Stimulated activated CD4-positive, alpha-beta T cell treated with anti-CD3 and anti-CD28 coated beads, TNF-alpha, amount 100 ng/mL, for 4 hours (primary cell): ENCODE measurements at places on chromosomes 11 and 22.

DNA sequence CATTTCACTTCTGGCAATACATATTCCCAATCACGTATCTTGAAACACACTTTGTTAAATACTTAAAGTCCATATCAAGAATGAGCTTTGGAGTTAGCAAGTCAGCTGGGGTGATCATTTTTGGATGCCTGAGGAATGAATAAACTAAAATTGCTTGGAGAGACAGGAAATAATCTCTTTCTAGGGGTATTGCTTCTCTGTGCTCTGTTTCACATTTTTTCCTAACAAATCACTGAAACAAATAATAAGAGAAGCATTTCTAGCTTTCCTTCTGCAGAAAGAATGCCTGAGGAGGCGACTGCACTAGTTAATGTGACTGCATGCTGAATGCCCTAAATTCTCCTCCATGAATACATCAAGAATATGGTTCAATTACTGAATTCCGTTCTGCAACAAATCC is 541.4 kb upstream of the CCDC90B start:
- no peak for DNase-seq

DNA sequence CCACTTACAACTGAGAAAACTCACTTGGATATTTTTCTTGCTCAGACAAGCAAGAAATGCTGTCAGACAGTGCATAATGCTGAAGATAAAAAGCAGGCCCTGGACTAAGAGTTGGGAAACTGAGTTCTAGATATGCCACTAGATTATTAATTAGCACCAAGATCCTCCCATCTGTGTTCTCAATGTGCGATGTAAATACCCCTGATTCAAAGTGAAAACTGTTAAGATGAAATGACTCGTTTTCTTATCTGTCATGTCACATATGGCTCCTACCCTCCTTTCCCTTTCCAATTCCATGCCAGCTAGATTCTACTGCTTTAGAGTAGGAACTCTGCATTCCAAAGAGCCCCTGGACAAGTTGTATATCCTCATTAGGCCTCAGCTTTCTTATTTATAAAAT is 88.9 kb upstream of the CLNS1A start:
- no peak for DNase-seq

DNA sequence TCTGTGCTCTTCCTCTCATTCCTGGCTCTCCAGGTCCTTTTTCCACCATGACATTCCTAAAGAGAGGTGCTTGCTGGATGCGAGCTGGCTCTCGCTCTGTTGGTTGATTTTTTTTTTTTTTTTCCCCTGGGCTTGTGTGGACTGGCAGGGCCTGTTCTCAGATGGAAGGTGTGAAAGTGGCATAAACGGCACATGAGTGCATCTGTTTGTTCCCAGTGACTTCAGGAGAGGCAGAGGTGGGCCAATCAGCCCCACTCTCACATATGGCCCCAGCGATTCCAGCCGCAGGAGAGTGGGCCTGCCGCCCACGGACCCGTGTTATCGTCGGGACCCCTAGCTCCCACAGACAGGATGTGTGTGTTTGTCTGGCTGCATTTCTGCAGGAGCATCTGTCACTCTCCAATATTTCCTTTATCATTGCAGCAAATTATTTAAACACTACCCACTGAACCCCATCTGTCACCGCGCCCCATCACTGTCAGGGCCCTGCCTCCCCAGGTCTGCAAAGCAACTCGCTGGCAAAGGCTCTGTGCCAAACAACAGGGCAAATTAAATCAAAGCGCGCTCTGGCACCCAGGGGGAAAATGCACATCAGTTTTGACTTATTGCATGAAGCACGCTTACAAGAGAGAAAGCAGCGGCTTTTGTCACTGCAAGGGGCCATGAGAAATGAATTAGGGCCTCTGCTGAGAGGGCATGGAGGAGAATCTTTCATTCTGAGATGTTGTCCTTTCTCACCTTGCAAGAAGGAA is 886.3 kb downstream of the NTM start:
- DNase-seq, result no peak

DNA sequence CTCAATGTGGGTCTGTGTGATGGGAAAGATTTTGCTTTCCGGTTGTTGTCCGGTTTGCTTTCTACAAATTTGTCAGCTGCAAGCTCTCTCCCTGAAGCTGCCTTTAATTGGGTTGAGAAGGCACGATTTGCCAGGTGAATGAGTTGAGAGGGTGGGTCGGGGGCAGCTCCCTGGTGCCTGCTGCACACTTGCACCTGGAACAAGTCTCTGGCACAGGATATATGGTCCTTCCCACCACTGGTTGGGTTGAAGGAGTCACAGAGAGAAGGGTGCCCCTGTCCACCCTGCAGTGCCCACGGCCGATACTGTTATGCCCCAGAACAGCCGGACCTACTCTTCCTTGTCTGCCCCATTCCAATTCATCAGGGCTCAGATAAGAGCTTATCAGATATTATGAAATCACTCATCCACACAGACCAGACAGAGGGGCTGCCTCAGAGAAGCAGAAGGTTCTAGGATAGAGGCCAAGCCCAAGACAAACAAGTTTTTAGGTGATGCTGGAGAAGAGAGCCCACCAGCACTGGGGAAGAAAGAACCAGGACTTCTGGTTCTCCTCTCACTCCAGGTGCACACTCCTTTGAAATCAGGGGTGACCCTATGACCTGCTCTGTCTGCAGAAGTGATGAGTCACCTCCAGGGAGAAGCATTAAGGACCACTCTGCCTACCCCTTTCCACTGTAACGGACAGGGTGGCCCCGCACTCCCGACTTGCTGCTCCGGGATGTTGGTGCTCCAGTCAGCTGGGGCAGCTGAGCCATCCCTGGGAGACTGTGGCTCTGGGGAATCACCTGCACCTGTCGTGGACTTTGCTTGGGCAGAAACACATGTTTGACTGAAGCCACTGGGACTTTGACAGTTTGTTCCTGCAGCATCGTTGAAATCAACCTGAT is 45.3 kb downstream of the RTL6 start:
- no peak for DNase-seq

DNA sequence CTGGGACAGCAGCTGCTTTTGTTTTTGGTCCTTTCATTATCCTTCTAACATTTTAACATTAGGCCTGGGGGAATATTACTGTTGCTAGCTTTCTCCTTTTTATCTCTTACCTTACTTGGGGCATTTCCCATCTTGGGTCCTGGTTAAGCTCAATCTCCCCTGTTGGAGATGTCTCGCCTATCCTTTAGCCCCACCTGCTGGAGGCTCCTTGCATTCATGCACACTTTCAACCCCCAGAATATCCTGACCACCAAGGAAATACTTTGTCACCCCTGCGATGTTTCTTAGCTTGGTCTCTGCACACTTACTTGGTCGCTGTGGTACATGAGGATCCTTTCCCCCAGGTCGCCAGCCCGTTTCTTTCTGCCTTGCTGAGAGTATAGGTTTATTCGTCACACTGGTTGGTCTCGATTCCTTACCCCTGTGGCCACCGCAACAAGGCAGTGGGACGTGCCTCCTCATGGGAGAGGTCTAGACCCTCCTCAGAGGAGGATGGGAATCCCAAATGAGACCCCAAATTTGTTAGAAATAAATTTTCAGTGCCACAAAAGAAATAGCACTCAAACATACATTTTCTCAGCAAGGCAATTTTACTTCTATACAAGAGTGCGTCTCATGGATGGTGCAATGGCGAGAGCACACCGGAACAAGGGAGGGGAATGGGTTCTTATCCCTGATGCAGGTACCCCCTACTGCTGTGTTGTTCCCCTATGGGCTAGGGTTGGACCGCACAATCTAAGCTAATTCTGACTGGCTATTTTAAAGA is 5.4 kb upstream of the TXN2 start:
- DNase-seq, result no peak

DNA sequence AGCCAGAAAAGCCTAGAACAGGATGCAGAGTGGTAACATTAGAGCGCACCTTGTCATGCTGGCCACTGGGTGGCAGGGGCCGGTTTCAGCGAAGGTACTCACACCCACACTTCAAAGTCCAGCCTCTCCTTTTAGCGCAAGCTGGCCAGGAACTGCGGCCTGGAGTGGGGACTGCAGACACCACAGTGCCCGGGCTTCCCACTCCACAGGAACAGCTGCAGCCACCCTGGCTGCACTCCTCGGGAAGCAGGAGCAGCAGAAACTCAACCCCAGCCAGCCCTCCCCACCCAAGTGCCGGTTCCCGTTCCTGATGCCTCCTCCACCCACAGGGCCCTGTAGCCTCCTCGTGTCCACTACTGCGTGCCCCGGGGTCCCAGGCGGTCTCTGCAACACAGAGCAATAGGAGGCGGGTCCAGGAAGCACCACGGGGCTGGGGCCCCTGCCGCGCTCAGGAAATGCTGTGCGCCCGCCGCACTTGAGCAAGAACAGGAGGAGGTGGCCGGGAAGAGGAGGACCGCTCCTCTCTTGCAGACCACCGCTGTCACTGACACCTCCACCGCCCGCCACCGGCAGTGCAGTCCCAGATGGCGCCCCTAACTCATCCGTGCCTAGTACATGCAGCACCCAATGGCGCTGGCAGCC is 2.2 kb downstream of the RFPL2 start:
- no peak for DNase-seq

- no peak for DNase-seq
Measured at GRCh38 chr11:96817482-96818399, 427.9 kb downstream of the JRKL start.

GRCh38 chr11:22787551-22788162 is 41.9 kb downstream of the SVIP start:
- no peak for DNase-seq

DNA sequence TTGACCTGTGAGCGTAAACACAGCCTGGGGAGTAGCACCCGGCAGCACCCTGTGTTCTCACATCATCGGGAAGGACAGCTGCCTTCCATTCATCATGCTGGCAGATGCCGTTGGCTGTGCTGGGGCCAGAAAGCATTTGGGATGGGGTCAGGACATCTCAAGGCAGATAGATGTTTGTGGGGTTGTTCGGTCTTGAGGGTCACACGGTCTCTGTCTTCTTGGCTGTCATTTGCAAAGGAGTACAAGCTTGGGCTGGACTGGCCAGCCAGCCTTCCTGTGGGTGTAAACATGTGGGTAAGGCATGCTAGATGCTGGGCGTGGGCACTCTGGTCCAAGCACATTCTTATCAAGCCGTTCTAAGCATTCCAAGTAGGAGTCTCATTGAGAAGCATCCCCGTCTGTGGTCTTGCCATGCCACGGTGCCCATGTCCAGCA is 81.4 kb downstream of the TBC1D22A start:
- no peak for DNase-seq

DNA sequence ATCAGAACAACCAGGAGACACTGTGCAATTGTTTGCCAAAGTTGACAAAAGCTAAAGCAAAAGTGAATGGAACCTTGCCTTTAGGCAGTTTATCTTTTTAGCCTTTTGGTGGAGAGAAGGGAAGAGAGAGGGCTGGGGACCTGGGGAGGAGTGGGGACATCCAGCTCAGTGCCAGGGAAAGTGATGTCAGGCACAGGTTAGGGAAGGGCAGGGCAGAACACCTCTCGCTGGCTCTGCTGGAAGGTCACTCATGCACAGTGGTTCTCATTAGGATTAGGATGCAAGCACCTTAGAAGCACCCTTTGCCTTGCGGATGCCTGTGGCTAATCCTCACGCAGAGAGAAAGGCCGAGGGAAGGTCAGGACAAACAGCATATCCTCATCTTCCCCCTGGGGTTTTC is 14.3 kb upstream of the LINC01488 start:
- DNase-seq, result no peak

GRCh38 chr11:1569251-1569780 is 2.8 kb downstream of the DUSP8 start:
- DNase-seq, result no peak
